ENCODE measurements at places on chromosomes 11 and 22. TPM values are rescaled to one million over a fixed set of nuclear protein-coding genes. Genes with fewer than 3 reads are reported as not detected.

OR51L1 gene
- not detected for polyA plus RNA-seq

CDC42EP1 gene
- 24.9 TPM for polyA plus RNA-seq

FLRT1 gene
- 0.03 TPM for polyA plus RNA-seq

B3GAT1 gene
- polyA plus RNA-seq, result 0.15 TPM

DNA sequence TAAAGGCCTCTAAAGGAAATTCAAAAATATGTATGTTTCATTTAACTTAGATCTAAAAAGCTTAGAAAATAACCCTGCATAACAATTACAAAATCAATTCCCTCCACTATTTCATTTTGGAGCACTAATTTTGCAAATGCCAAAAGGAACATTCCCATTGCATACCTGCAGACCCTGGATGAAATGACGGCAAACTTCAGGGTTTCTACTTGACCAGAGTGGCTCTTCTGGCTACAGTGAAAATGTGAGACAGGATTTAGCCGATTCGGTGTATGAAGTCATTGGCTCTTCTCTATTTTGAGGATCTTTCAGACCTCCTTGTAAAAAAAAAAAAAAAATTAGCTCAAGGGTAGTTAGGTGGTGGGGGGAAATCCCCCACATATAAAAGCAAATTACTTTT lies 44.1 kb downstream of the PAX6 start:
- DNase-seq, result no peak

GRCh38 chr11:84012171-84012826 lies 726.1 kb upstream of the CCDC90B start:
- DNase-seq, result no peak

DNA sequence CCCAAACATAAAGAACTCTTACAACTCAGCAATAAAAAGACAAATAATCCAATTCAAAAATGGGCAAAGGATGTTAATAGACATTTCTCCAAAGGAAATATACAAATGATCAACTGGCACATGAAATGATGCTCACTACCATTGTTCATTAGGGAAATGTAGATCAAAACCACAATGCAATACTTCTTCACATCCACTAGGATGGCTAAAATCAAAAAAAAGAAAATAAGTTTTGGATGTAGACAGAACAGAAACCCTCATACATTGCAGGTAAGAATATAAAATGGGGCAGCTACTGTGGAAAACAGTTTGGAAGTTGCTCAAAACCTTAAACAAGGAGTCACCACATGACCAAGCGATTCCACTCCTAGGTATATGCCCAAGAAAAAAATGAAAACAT lies 16.3 kb downstream of the SIK3 start:
- no peak for DNase-seq

DNA sequence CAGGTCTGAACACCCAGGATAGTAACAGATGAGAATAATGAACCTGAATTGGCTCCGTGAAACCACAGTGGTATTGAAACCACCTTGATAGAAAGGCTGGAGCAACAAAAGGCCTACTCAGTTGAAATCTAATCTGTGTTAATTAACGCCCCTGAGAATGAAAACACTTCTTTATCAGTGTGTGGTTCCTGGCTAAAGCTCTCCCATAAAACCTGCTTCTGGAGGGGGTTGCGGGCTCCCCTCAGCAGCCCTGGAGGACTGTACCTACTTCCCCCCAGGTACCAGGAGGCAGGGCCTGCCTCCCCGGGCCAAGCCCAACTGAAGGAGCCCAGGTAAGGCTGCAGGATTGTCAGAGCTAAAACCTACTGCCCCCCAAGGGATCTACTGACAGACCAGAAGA lies 54.6 kb downstream of the PLEKHA7 start:
- no peak for DNase-seq

DNA sequence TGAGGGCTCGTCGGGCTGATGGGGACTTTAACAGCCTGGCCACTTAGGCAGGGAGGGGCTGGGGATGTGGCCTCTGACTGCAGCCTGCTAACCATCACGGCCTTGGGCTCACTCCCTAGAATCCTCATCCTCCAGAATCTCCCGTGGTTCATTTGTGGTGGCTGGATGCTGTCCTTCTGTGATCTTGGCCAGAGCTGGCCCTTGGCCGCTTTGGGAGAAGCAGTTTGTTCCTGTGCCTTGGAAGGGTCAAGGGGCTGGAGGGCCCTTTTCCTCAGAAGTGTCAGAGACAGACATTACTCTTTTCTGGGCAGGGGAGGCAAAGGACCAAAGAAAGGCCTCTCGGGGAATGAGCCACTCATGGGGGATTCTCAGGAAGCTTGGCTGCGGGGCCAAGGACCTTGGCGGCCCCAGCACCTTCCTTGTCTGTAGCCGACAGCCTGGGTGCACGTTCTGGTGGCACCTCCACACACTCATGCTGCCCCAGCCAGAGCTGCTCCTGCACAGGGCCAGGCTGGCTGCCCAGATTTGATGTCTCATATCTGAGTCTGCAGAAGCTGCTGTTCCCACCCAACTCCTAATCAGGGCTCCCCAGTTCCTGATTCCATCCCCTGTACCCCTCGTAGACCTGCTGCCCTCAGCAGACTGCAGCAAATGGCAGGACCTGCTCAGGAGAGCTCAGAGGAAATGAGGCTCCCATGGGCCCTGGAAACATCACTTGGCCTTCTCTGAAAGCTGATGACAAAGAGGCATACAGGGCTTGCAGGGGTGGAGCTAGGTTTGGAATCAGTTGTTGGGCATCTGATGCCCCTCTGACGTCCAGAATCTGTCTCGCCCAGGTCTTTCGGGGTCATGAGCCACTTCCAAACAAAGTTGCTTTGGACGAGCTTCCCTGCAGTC lies 107.7 kb downstream of the CTTN start:
- peak; percentile 3 for DNase-seq

Data from SK-N-SH (cell line).